MCF 10A (cell line): ENCODE measurements at places on chromosomes 7 and 10.

- DNase-seq: peak; percentile 95
Observed at GRCh38 chr7:32586291-32587221, 91.3 kb downstream of the AVL9 start.

GRCh38 chr7:65397730-65398142 is 24.1 kb downstream of the ZNF92 start:
- no peak for DNase-seq

GRCh38 chr10:93106631-93107072 is 33.0 kb downstream of the CYP26A1 start:
- DNase-seq: no peak

GRCh38 chr10:29446327-29446726 is 157.5 kb downstream of the LYZL1 start:
- DNase-seq: no peak

DNA sequence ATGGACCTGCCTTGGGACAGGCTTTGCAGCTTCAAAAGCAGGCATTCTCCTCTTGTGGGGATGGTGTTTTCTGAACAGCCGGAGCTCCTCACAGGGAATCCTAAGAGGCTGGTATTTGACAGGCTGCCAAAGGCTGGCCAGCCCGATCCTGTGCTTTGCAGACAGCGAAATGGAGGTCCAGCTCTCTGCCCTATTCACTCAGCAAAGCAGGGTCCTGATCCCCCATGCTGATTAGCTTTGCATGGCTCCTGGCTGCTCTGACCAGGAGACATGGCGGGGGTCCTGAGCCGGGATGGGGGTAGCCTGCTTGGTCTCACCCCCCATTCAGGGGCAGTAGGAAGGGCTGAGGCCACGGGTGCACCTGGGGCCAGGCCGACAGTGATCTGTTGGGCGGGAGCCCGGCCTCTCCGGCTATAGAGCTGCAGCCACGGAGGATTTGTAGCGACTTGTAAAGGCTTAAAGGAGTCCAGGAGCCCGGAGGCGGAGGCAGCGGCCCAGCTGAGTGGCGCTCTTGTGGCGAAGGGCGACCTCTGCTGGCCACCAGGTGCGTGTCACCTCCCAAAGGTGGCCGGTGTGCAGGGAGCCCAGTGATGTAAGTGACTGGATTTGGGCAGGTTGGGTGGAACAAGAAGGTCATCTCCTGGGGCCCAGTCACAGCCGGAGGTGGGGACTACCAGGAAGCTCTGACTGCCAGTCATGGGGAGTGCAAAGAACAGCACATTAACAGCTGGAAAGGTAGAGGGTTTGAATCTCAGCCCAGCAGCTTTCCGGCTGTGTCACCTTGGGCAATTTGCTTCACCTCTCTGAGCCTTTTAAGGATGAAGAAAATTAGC is 126.5 kb downstream of the ZMIZ1 start:
- peak; percentile 87 for DNase-seq

GRCh38 chr7:106262221-106262881 is 22.4 kb downstream of the NAMPT start:
- no peak for DNase-seq

GRCh38 chr7:153443032-153443701 is 609.0 kb upstream of the DPP6 start:
- no peak for DNase-seq

GRCh38 chr10:43710772-43711471 is 62.2 kb upstream of the ZNF32 start:
- no peak for DNase-seq

DNA sequence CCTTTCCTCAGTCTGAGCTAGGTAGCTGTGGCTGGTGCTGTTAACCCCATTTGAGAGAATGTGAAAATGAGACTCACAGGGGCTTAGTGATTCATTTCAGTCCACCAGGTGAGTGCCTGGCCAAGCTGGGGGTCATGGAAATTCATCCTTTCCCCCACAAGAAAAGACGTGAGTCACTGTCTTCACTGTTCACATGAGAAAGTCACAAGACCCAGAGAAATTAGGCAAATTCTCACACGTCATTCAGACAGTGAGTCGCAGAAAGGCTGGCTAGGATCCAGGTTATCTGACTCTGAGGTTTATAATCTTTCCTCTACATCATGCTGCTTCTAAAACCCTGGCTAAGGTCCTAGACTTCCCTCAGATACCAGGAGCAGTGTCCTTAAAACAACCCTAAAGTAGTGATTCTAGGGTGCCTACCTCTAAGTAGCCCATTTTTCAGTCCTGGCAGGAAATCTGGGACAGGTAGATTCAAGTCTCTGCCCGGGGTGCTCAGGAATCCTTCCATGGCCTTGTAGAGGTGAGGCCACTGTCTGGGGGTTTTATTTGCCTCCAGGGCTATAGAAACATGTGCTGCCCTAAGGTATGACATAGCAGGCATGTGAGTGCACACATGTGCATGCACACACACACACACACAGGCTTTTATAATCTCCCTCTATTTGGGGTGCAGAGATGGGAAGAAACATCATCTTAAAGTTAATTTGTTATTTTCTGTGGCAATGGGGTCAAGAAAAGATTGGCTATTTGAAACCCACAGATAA is 427.9 kb upstream of the CELF2 start:
- DNase-seq: peak; percentile 90

- DNase-seq: no peak
Observed at GRCh38 chr7:111006040-111006439, 84.9 kb upstream of the LRRN3 start.

DNA sequence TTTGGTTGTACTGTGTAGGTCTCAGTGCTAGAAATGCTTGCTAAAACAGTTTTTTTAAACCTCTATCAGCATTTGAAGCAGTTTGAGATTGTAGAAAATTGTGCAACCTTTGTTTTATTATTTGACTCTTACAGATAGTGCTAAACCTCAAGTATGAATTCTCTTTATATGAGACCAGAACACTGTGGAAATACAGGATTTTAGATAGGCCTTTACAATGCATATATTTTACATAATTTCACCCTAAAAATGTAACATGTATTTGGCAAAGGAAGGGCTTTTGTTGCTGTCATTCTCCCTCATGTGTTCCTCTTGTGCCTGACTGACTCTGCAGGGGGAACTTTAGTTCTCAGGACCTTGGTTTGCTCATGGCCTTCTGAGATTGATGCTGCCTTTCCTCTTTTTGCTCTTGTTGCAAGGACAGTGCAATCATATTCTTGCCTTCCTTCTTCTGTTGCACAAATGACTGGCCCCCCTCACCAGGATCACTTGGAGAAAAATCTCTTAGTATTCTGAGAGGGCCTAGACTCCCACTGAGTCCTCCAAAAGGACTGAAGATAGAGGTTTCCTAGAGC is 188.7 kb downstream of the PPP1R9A start:
- DNase-seq: no peak

GRCh38 chr7:93920496-93921182 is 896 bp upstream of the GNG11 start:
- no peak for DNase-seq

DNA sequence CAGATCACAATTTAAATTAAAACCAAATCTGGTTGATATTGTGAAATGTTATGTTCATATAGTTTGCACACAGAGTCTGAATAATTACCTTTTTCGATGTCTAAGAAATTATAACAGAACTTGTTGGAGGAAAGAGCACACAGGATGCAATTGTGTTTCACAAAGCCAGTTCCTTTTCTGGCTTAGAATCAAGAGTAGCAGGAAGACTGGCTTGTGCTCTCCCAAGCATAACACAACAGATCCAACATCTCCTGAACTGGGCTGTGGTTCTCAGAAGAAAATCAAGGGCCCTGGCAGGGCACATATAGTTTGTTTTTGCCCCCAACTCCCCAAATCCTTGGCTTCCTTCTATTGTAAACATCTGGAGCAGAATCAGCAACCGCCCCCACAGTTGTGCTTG is 62.7 kb downstream of the LRRC4 start:
- no peak for DNase-seq

DNA sequence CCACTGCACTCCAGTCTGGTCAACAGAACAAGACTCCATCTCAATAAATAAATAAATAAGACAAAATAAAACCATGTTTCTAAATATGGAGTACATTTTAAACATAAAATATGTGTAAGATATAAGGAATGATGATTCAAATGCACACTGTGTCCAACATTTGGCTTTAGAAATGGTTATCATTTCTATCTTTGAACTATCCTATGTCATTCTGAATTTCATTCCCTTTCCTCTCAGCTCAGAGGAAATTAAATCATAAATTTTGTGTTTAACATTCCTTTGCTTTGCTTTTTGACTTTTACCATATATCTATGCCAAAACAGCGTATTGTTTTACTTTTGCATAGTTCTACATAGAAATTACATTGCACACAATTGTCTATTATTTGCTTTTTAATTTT is 130.9 kb downstream of the GNAT3 start:
- DNase-seq: no peak

DNA sequence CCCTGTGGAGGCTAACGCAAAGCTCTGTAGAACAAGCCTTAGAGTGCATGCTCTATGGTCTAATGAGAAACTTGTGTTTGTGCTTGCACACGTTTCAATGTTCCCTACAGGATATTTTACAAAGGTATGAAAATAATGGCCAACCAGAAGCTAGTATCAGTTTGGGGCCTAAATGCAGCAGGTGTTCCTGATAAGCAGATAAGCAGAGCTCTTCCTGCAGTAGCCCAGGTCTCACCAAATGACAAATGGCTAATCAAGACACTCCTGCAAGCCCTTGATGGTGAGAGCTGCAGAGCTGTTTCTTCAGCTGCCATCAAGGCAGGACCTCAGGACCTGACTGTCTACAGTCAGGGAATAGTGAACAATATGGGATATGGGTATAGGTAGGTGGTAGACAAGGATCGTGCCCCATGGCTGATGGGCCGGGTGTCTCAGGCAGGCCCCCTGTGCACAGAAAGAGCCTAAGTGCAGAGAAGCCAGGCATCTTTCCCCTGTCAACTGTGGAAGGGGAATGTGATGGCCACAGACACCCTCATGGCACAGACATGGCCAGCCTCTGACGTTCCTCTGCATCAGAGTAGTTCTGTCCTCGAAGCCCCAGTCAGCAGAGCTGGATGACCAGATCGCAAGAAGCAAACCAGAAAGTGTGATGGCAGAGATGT is 23.2 kb upstream of the RASSF4 start:
- no peak for DNase-seq

DNA sequence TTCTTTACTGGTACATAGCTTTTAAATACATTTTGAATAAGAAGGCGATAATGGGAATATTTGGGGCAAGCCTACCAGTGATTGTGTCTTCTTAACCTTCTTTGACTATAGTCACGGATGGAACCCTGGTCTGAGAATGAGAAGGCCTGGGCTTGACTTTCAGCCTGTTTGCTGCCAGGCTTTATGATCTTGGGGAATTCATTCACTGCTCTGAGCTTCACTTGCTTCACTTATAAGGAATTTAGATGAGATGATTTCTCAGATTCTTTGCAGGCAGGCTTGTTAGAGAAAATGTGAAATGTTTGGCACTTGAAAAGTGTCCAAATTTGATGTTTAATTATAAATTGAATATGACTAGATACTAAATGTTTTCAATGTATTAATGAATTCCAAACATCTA is 42.5 kb downstream of the NUP205 start:
- DNase-seq: no peak

DNA sequence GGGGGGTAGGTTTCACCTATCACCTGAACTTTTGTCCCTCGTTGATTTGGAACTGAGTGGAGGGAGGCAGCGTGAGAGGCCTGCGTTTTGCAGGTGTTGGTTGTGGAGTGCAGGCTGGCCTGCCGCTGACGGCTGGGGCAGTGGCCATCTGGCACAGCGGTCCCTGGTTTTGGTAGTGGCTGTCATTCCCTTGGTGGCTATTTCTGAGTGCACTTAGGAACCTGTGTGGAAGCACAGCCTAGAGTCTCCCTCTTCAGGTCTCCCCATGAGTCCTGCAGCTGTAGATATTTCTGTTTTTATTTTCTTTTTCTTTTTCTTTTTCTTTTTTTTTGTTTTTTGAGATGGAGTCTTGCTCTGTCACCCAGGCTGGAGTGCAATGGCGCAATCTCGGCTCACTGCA is 129.2 kb downstream of the CUL2 start:
- no peak for DNase-seq

GRCh38 chr10:49353026-49353894 is 42.6 kb downstream of the DRGX start:
- no peak for DNase-seq

- DNase-seq: peak; percentile 59
Observed at GRCh38 chr10:104614245-104614831, 26.8 kb upstream of the SORCS3 start.

- no peak for DNase-seq
Observed at GRCh38 chr10:3236644-3237404, 64.2 kb upstream of the PITRM1 start.

DNA sequence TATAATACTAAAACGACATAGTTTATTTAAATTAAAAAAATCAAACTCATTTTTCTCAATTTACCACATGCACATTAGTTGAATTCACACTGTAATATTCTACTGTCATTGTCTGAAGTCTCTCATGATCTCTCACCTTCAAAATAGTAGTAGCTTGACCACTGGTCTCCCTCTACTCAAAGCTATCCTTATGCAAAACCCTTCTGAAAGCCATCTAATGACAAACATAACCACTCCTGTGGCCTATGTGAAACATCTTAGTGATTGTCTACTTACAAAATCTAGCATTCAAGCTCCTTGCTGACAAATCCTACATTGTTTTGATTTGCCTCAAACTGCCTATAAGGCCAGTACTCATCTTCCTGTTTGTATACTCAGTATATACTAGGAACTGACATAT is 606.0 kb upstream of the GHITM start:
- DNase-seq: no peak

DNA sequence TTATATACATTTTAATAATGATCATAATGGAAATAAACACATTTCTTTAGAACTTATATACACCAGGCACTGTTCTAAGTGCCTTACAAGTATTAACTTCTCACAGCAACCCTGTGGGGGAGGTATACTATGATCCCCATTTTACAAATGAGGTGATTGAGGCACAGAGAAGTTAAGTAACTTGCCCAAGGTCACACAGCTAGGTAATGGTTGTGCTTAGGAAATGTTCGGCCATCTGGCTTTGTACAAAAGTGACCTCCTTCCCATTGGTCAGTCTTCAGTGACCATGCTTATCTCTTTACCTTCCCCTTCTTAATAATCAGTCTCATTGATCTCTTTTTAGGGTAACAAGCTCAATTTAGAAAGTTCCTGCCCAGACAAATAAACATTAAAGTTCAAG is 158.8 kb downstream of the KIAA1217 start:
- no peak for DNase-seq

- no peak for DNase-seq
Observed at GRCh38 chr7:12222889-12223579, 11.9 kb downstream of the TMEM106B start.

- DNase-seq: no peak
Observed at GRCh38 chr10:116168745-116169144, 104.3 kb downstream of the GFRA1 start.

DNA sequence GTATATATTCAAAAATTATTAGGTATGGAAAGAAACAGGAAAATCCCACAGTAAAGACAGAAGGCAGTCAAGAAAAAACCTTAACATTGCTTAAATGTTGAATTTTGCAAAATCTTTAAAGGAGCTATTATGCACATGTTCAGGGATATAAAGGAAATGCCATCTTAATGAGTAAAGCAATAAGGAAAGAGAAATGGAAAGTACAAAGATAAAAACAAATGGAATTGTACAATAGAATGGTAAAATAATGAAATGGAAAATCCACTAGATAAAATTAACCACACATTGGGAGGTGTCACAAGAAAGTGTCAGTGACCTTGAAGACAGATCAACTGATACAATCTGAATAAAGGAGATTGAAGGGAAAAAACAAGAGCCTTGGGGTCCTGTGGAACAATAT is 82.0 kb downstream of the KIF20B start:
- no peak for DNase-seq
